ENCODE measurements at places on chromosomes 11 and 22. TPM values are rescaled to one million over a fixed set of nuclear protein-coding genes. Genes with fewer than 3 reads are reported as not detected.

GRCh38 chr11:127709960-127710359, 709.4 kb upstream of the KIRREL3 start:
- peak; percentile 1 for DNase-seq

DNA sequence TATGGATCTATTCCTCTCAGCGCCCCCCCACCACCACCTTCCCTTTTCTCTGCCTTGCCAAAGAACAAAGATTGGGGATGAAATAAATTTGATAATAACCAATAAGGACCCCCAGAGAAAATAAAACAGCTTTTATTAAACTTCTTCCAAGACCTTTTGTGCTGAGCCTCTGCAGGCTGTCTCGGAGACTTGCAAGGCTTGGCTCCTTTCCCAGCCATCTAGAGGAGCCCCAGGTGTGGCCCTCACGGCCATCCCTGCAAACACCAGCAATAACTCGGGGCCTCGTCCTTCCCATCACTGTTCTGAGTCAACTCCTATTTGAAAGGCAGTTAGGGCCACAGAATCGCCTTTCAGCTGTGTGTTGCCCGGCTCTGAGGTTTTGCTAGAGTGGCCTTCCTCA, 51.2 kb upstream of the LMO1 start:
- DNase-seq: no peak

DNA sequence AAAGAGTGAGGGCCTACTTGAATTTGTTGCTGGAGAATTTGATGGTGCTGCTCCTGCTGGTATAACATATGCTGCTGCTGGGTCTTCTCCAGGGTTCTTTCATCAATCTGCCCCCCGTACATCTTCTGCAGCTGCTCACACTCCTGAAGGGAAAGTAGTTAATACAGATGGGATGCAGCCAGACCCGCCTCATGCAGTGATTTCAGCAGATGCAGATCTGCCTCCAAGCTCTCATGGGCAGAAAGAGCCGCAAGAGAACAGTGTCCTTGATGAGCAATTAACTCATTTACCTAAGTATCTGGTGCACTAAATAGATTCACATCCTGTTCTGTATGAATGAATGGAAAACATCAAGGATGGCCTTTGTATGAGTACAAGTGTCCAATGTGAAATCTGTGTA, 24.8 kb upstream of the APOA1 start:
- DNase-seq: no peak

GRCh38 chr11:19323502-19323901, 82.8 kb upstream of the E2F8 start:
- DNase-seq: peak; percentile 29

DNA sequence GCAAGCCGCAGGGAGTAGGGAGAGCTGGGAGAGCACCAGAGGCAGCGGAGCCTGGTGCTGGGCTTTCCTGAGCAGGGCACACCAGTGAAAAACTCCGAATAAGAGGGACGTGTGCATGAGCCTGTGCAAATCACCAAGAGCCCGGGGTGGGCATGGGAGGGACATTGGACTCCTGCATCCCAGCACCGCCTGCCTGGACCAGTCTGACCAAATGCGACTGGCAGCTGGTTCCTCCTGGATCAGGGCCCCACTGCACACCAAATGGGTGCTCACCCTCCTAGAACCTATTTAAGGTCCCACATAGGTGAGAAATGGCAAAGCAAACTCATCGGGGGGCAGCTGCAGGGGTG, 3.1 kb downstream of the PPM1F start:
- DNase-seq: no peak

- no peak for DNase-seq
Measured at GRCh38 chr11:125256541-125257189, 92.1 kb downstream of the PKNOX2 start.

DNA sequence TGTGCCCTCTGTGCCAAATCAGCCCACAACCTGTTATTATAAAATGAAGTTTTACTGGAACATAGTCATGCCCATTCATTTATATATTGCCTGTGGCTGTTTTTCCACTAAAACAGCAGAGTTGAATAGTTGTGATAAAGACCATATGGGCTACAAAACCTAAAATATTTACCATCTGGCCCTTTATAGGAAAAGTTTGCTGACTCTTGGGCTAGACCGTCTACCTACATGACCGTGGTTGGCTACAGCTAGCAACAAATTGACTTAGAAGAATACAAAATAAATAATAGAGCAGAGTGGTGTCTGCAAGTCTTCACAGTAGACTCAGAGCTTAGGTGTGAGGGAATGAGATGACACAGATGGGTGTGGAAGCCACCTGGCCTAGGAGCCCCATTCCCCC, 11.2 kb upstream of the IL18BP start:
- no peak for DNase-seq

GRCh38 chr11:85752201-85752889, 58.6 kb downstream of the SYTL2 start:
- no peak for DNase-seq

GRCh38 chr11:38226684-38227083, 1628.6 kb upstream of the RAG2 start:
- no peak for DNase-seq

- no peak for DNase-seq
Measured at GRCh38 chr11:20459865-20460264, 72.3 kb downstream of the PRMT3 start.

DNA sequence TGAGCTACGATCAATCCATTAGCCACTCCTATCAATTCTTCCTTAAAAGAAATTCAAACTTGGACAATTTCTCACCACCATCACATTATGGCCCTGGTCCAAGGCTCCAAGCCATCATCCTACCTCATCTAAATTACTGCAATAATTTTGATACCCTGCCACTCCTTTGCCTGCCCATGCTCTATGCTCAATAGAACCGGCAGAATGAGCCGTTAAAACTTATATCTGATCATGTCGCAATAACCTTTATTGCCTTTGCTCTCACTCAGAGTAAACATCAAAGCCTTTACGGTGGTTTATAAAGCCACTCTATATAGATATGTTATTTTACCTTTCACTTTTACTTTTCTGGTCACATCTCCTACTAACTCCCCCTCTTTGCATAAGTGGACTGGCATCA, 2392.1 kb upstream of the RAG2 start:
- DNase-seq: no peak

GRCh38 chr22:32177221-32177765, 18.2 kb upstream of the C22orf42 start:
- DNase-seq: no peak

GRCh38 chr11:67290801-67291200, 1.7 kb downstream of the ANKRD13D start:
- DNase-seq: no peak

DNA sequence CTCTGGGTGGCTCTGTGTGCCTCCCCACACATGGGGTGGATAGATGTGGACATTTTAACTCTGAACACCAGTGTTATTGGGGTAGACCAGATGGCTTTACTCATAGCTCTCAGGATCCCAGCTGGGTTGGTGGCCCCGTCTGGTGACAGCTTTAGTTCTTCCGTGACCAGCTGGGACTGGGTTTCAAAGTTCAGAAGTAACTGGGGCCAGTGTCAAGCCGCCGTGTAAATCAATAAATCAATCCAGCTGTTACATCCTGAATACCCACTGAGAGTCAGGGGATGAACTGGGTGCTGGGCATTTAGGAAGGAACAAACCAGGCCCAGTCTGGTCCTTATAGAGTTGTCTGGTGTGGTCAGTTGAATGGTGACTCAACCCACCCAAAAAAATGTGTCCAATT, 269.4 kb downstream of the CTTN start:
- DNase-seq: no peak

ADAMTS8 gene
- not detected for total RNA-seq

RTL10 gene
- total RNA-seq: 28.1 TPM

BRMS1 gene
- total RNA-seq: 65.7 TPM

OR8G5 gene
- total RNA-seq: not detected

OR10D3 gene
- total RNA-seq: not detected

VSIG2 gene
- total RNA-seq: 0.51 TPM

DEFB131B gene
- not detected for total RNA-seq

KRTAP5-7 gene
- total RNA-seq: not detected

TNKS1BP1 gene
- 79.6 TPM for total RNA-seq

Data from dermis blood vessel endothelial cell (primary cell).